AG09319 (cell line): ENCODE measurements at places on chromosomes 13 and 19.
A peak's percentile ranks its signal among the peaks of the same experiment; 100 is the strongest.

GRCh38 chr13:20156702-20157101 is 4.2 kb downstream of the GJA3 start:
- no peak for DNase-seq

DNA sequence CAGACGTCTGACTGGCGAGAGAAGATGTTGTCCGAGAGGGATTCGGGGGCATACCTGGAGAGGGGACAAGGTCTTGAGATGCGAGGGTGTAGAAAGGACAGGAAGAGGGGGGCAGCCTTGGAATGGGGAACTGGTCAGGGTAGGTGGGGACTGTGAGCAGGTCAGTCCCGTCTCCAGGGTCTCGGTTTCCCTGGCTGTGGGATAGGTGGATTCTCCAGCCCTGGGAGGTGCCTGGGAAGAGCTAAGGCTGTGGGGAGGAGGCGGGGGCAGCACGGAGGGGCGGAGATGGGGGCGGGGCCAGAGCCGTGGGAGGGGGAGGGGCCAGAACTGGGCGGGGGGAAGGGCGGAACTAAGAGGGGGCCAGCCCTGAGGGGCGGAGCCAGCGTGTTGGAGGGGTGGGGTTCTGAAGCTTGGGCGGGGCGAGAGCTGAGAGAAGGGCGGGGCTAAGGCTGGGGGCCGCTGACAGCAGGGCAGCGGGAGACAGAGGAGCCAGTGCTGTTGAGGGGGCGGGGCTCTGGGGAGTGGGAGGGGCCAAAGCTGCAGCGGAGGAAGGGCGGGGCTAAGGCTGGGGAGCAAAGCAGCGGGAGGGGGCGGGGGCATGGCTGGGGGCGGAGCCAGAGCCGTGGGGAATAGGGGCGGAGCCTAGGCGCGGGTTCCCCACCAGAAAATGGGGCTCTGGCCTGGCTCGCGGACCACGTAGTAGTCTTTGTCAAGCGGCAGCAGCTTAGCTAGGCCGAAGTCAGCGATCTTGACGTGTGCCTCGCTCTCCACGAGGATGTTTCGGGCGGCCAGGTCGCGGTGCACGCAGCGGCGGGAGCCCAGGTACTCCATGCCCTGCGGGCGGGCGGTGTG is 9.5 kb upstream of the INSL3 start:
- no peak for DNase-seq

GRCh38 chr19:2856457-2857050 is 10.6 kb upstream of the ZNF556 start:
- no peak for DNase-seq

DNA sequence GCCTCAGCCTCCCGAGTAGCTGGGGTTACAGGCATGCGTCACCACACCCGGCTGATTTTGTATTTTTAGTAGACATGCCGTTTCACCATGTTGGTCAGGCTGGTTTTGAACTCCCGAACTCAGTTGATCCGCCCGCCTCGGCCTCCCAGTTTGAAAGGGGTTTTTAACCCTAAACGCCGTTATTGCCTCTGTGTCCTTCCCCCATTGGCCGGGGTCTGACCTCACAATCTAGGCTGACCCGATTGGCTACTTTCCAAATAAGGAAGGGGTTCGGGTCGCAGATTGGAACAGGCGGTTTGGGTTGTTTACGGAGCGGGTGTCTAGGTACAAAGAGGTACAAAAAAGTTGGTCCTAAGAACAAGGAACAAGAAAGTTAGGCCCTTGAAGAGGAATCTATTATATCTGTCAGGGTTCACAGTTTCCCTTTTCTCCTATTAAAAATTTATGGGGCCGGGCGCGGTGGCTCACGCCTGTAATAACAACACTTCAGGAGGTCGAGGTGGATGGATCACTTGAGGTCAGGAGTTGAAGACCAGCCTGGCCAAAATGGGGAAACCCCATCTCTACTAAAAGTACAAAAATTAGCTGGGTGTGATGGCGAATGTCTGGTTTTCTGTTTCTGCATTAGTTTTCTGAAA is 1.0 kb downstream of the ZNF253 start:
- no peak for DNase-seq

GRCh38 chr19:40414542-40415535 is 1.7 kb upstream of the PRX start:
- no peak for DNase-seq

- no peak for DNase-seq
Measured at GRCh38 chr19:51681286-51681941, 11.7 kb upstream of the SPACA6 start.

DNA sequence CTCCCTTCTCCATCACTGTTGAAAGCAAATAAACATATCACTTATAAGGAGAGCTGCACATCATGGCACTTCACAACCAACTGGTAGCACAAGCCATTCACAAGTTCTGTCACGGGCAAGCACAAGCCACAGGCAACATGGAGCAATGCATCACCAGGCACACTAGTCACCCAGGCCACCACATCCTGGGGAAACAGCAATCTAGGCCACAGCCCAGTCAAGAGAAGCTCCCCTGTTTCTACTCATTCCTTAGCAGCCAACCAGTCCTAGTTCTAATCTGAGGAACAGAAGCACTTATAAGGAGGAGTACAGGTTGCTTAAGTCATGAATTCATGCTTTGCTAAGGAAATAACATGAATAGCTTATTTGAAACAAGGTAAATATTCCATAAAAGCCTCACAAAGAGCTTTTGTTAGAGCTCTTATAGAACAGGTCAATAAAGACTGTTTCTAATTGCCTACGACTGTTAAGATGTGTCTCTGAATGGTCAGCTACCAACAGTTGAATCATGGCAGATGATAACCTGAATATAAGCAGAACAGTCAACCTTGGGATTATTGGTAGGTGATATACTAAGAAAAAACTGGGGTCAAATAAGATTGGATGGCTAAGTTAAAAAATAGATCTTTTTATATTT is 169.0 kb downstream of the TBC1D4 start:
- no peak for DNase-seq

DNA sequence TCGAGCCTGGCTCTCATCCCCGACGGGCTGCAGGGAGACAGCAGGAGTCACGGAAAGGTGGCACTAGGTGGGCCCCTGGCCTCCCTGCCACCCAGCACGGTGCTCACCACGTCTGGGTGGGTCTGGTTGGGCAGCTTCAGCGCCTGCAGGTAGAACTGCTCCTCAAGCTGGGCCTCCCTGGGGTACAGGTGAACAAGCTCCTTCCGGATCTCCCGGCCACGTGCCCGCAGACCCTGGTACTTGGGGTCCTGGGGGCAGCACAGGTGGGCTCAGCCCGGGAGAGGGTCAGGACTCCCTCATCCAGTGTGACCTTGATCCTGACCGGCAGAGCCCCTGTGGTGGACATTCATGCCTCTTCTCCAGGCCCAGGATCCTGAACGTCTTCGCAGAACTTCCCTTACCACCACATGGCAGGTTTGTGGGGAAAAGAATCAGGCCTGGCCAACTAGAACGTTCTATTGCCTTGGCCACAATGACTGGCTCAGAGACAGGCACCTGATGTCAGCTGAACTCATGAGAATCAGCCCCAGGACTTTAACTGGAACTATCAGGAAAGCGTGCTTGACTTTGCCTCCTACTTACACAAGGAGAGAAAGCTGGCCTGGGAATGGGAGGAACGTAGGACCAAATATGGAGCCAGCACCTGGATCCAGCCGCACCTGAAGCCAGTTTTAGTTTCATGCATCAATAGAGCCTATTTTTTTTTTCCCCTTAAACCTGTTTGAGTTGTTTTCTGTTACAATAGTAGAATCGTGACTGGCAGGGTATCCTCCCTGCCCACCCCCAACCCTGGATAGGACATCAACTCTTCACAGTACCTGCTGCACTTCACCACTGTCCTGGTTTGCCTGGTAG is 8.9 kb downstream of the SARS2 start:
- DNase-seq = no peak

GRCh38 chr19:3013263-3013725 is 15.8 kb downstream of the TLE2 start:
- no peak for DNase-seq

GRCh38 chr19:47456721-47457474 is 14.8 kb downstream of the SLC8A2 start:
- no peak for DNase-seq

DNA sequence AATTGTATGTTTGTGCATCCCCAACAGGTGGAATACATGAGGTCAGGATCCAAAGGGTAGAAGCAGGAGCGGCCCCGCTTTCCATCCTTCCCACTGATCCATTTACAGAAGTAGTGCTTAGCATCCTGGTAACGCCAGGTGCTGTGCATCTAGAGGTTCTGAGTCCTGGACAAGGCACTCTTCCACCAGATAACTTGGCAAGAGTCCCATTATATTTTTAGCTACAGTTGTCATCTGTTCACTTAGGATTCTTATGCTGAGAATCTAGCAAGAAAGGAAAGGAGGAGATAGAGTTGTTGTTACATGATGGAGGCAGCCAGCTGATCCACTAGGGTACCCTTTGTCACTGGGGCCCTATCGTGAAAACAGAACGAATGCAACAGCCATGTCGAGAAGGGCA is 389.5 kb upstream of the ZNF507 start:
- no peak for DNase-seq

DNA sequence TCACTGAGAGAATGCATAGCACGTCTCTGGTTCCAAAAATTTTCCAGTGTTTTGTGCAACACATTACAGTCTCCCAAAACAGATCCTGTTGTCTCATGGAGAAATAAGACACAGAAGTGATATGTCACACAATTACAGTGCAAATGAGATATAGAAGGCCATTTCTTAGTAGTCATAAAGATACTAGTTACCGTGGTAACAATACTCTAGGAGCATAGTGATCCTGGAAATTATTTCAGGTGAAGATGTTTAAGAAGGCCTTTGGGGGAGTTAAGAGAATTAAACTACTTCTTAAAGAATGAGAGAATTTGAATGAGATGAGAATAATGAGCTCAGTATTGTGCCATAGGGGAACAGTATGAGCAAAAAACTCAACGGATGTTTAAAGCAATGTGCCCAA is 628.0 kb upstream of the MIR17HG start:
- DNase-seq = no peak

DNA sequence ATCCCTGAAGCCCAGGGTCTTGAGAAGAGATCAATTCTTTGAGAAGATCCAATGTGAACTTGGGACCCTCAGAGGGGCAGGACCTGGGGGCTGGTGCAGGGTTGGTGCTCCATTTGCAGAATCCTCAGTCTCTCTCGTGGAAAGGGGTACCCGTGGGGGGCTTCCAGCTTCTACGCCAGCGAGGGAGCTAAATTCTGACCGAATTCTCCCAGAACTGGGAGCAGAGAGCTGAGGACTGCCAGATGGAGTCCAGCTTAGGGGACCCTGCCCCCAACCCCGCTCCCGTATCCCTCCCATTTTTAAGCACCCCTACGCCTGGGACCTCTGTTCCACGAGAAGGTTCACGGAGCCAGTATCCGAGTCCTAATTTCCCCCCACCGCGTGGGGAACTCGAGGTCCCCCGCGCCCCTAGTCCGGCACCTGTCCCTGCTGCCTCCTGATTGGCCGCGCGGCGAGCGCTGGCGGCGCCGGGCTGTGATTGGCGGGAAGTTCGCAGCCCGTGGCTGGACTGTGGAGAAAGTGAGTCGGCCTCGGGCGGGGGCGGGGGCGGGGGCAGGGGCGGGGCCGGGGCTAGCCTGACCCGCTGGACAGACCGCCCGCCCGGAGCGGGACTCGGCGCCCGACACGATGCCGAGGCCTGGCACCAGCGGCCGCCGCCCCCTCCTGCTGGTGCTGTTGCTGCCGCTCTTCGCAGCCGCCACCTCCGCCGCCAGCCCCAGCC is 4.4 kb upstream of the LTBP4 start:
- DNase-seq = no peak

- no peak for DNase-seq
Measured at GRCh38 chr13:108674346-108674745, 44.9 kb downstream of the MYO16 start.

GRCh38 chr19:5964816-5965565 is 12.9 kb downstream of the RANBP3 start:
- no peak for DNase-seq

DNA sequence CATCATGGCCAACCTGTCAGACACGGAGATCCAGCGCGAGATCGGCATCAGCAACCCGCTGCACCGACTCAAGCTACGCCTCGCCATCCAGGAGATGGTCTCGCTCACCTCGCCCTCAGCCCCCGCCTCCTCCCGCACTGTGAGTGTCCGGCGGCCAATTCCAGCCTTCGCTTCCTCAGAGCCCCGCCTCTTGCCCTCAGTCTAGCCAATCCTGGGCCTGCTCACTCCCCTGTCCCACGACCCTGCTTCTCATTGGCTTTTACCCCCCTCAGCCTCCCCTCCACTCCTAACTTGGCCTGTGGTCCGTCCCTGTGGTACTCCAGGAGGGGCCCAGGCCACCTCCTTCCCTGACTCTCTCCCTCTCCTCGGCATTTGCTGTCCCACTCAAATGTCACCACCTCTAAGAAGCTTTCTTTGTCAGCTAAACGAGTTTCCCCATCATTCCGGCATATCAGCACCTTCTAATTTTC is 12.3 kb downstream of the HRC start:
- DNase-seq = peak; percentile 70

DNA sequence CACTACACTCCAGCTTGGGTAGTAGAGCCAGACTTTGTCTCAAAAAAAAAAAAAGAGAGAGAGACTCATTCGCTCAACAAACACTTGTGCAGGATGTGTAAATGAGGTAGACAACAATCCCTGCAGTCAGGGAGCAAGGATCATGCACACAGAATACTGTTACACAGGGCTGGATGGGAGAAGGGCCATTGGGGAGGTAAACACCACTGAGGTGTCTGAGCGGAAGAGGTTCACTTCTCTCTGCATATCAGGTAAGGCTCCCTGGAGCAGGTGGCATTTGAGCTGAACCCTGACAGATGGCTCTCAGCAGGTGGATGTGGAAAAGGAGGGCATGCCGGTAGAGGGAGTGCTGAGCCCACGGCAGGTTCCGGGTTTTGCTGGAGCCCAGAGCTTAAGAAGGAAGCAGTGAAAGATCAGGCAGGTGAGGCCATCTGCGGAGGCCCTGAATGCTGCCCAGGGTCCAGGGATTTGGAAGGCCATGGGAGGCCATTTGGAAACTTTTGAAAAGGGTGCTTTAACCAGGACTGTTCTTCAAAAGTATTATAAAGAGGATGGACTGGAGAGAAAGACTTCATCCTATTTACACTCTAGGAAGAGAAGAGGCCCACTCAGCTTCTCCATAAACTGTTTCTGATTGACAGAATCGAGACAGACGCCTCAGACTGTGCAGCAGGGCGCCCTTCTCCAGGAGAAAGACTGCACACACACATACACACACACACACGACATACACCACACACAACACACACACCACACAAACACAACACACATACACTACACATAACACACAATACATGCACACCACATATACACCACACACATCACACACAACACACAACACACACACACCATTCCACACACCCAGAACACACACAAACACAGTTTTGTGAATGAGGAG is 199.4 kb downstream of the USP12 start:
- no peak for DNase-seq

- no peak for DNase-seq
Measured at GRCh38 chr19:10291554-10292205, 1.9 kb downstream of the ICAM5 start.

DNA sequence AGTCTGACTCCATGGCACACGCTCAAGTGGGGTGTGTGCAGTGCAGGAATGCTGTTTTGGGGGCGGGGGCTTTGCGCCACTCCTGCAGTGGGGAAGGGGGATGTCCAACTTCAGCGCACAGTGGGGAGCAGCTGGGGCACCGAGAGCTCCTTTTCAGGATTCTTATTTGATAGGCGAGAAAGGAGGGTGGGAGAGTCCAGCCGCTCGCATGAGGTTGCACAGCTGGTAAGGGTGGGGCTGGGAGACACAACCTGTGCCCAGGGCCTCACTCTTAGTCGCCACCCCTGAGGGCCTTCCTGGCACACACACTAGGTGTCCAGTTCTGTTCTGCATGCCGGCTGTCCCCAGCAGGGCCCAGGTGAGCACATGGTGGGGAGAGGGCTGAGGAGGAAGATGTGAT is 190.8 kb downstream of the UQCRFS1 start:
- DNase-seq = no peak
